ENCODE measurements at places on chromosomes 13 and 19.

- DNase-seq = no peak
Measured at GRCh38 chr13:113452942-113453901, at the start of gene ADPRHL1. ADPRHL1 (minus strand) TSS chr13:113453488; CDS start chr13:113453437, 51 bp downstream.

DNA sequence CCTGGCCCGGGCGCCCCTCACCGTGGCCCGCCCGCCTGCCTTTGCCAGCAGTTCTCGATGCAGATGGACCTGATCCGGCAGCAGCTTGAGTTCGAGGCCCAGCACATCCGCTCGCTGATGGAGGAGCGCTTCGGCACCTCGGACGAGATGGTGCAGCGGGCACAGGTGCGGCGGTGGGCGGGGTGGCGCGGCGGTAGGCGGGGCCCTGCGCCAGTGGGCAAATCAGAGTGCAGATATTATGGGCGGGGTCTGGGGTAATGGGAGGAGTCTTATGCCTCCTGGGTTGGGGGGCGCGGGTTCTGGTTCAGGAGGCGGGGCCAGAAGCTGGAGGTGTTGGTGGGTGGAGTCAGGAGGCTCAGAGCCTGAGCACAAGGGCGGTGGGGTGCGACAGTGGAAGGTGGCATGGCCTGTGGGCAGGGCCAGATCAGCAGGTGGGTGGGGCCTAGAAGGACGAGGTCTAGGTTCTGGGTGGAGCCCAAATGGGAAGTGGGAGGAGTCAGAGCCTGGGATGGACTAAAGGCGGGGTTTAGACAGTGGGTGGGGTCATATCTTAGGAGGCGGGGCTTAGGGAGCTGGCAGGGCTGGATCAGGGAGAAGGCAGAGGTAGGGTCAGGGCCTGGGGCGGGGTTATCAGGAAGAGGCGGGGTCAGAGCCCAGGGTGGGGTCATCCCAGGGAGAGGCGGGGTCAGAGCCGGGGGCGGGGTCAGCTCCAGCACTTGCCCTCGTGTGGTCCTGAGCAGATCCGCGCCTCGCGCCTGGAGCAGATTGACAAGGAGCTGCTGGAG is 5.6 kb downstream of the APC2 start:
- no peak for DNase-seq

GRCh38 chr19:33000510-33000909 is 28.5 kb downstream of the FAAP24 start:
- no peak for DNase-seq

DNA sequence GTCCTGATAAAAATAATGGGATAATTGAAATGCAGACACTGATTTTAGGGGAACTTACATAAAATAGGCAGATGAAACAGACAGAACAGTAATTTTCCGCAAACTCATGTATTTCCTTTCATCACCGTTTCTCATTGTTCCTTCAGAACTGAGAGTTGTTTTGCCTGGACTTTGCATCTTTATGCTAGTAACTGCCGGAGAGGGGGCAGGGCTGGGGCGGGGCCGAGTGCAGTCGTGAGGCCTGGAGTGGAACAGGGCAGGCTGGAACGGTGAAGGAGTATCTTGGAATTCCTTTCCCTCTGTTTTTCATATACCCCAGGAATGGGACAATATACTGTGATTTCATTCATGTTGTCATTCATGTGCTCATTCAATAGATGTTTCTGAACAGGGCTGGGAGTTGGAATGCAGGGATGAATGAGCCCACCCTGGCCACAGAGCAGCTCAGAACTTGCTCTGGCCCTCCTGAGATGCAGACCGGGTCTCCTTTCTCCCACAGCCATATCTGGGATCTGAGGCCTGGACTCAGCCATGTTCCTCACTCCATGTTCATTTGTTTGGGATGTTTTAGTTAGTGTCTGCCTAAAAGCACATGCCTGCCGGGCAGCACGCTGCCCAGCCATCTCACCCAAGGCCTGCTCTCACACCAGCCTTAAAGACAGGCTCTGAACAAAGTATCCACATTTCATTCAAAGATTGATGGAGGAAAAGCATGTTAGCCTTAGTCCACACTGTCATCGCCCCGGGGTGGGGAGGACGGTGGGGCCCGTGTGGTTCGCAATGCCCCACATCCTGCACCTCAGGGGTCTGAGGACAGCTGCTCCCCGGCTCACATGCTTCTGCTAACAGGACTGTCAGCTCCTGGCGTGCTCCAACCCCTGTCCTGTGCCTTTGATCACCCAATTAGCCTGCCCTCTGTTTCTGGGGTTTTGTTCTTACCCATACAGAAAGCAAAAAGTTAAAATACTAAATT is 92.9 kb downstream of the SOX1 start:
- no peak for DNase-seq

DNA sequence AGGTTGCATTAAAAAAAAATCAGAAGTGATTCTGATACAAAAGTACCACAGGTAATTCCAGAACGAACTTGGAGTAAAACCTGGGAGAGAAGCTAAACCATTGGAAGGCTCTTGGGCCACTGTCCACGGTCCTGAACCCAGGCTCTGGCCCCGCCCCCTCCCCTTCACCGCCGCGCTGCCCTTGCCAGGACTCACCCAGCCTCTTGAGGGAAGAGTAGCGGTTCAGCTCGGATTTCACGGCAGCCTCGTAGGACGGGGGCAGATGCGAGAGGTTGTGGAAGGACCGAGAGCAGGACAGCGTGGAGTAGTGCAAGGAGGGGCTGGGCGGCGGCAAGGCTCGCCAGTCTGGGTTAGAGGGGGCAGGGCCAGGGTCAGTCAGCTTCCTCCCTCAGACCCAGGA is 5.7 kb downstream of the SHISA7 start:
- no peak for DNase-seq

GRCh38 chr13:33640832-33641231 is 177.1 kb upstream of the RFC3 start:
- no peak for DNase-seq

- no peak for DNase-seq
Measured at GRCh38 chr19:38385804-38386257, 2.0 kb downstream of the GGN start.

All from activated T-helper 1 cell treated with anti-CD3 and anti-CD28 coated beads, Interleukin-2, amount 50 U/mL, for 16 hours (primary cell).